ENCODE measurements at places on chromosomes 2 and 18.

GRCh38 chr18:23827681-23828080 is 138.4 kb downstream of the LAMA3 start:
- no peaks in the 10 kb centered on the region for H3K27me3 ChIP-seq
- H3K36me3 ChIP-seq: no peaks in the 10 kb centered on the region
- peak overlapping the region; percentile 84 for H3K27ac ChIP-seq

GRCh38 chr18:79926306-79926705 is 25.1 kb downstream of the SLC66A2 start:
- no peak for DNase-seq
- H3K4me1 ChIP-seq: no peaks in the 10 kb centered on the region
- H3K4me3 ChIP-seq: no peak overlapping the region
- H3K27me3 ChIP-seq: no peaks in the 10 kb centered on the region
- H3K27ac ChIP-seq: no peak overlapping the region
- peaks cover 18% of the 10 kb centered on the region for H3K36me3 ChIP-seq

DNA sequence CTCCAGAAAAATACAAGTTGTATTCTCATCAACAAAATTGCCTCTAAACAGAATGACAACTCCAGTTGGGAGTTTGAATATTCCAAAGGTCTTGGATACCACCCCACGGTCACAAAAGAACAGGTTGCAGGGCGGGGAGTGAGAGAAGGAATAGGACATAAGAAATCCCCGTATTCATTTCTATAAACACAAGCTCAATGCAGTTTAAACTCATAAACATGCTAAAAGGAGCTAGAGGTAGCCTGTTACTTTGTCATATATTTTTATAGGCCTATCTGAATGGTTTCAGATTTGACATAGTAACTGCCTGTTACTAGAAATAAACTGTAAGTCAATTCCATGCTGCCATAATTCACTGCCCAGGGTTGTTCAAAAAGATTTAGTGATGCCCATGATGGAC is 567.5 kb downstream of the BCL11A start:
- no peak overlapping the region for H3K27ac ChIP-seq
- no peak for DNase-seq
- H3K4me1 ChIP-seq: no peaks in the 10 kb centered on the region
- H3K36me3 ChIP-seq: no peaks in the 10 kb centered on the region

GRCh38 chr18:58389745-58390144 is 239.1 kb downstream of the ALPK2 start:
- DNase-seq: no peak
- H3K4me1 ChIP-seq: no peaks in the 10 kb centered on the region
- no peak overlapping the region for H3K4me3 ChIP-seq
- peaks cover 7% of the 10 kb centered on the region for H3K36me3 ChIP-seq
- H3K27ac ChIP-seq: no peak overlapping the region
- H3K27me3 ChIP-seq: no peaks in the 10 kb centered on the region

GRCh38 chr18:57666818-57667497 is 45.3 kb upstream of the NARS1 start:
- no peak overlapping the region for H3K27ac ChIP-seq
- peak; percentile 33 for DNase-seq
- H3K4me3 ChIP-seq: no peak overlapping the region
- no peaks in the 10 kb centered on the region for H3K27me3 ChIP-seq
- peaks cover 3% of the 10 kb centered on the region for H3K4me1 ChIP-seq
- H3K36me3 ChIP-seq: no peaks in the 10 kb centered on the region

GRCh38 chr2:150133623-150134022 is 353.8 kb downstream of the RND3 start:
- DNase-seq: no peak
- no peaks in the 10 kb centered on the region for H3K27me3 ChIP-seq
- H3K4me1 ChIP-seq: no peaks in the 10 kb centered on the region
- H3K4me3 ChIP-seq: no peak overlapping the region
- H3K27ac ChIP-seq: no peak overlapping the region

GRCh38 chr2:101125374-101125773 is 25.8 kb downstream of the TBC1D8 start:
- no peak overlapping the region for H3K27ac ChIP-seq
- no peaks in the 10 kb centered on the region for H3K27me3 ChIP-seq
- no peak overlapping the region for H3K4me3 ChIP-seq
- peak; percentile 51 for DNase-seq
- H3K36me3 ChIP-seq: no peaks in the 10 kb centered on the region
- H3K4me1 ChIP-seq: peaks cover 13% of the 10 kb centered on the region

- no peak overlapping the region for H3K27ac ChIP-seq
- H3K36me3 ChIP-seq: peaks cover 15% of the 10 kb centered on the region
Observed at GRCh38 chr2:25304826-25305596, 36.7 kb downstream of the DNMT3A start.

DNA sequence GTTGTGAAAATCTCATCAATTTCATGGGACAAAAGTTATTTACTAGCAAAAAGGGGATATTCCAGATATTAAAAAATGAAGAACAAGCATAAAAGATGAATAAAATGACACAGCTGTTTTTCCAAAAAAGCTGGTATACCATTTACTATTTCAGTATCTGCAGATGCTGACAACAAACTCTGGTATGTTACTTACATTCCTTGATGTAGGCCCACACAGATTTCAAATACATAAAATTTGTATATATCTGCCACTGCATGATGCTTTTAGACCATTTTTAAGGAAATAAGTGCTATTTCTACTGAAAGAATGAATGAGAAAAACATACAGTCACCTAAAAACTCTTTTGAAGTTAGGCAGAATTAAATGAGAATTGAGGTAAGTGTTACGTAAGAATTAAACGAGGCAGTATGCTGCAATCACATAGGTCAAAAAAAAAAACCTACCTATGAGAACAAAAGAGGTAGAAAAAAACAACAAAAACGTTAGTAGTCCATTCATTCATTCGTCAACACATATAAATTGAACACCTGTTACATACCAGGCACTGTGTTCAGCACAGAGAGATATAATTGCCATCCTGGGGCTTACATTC is 32.5 kb downstream of the ARL5A start:
- H3K36me3 ChIP-seq: no peaks in the 10 kb centered on the region
- DNase-seq: no peak
- H3K4me1 ChIP-seq: no peaks in the 10 kb centered on the region
- no peak overlapping the region for H3K4me3 ChIP-seq
- H3K27ac ChIP-seq: no peak overlapping the region

DNA sequence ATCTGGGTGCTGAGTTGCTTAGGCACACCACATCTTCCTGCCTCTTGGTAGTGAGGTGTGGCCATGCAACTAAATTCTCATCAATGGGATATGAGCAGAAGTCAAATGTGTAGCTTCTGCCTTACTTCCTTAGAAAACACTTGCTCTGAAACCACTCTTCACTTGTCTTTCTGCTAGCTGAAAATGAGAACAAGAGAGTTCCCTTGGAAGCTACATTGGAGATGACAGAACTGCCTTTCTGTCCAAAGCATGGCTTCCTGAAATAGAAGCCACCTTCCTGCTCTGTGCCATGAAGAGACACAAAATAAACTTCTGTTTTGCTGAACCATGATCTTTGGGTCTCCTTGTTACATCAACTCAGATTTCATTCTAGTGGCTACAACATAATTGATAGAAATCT is 659.9 kb downstream of the IRS1 start:
- DNase-seq: no peak
- H3K27me3 ChIP-seq: no peaks in the 10 kb centered on the region
- H3K4me3 ChIP-seq: no peak overlapping the region

GRCh38 chr2:127100251-127101047 is 6.5 kb downstream of the BIN1 start:
- H3K36me3 ChIP-seq: no peaks in the 10 kb centered on the region
- H3K27me3 ChIP-seq: no peaks in the 10 kb centered on the region
- H3K27ac ChIP-seq: no peak overlapping the region
- no peak for DNase-seq
- no peaks in the 10 kb centered on the region for H3K4me1 ChIP-seq

DNA sequence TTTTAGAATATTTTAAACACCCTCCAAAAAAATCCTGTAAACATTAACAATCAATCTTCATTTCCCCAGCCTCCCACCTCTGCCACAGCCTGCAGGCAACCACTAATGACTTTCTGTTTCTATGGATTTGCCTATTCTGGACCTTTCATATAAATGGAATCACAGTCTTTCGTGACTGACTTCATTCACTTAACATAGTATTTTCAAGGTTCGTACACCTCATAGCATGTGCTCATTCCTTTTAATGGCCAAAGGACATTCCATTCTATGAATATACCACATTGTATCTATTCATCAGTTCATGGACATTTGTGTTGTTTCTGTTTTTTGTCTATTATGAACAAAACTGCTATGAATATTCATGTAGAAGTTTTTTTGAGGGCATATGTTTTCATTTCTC is 48.5 kb downstream of the NAT8 start:
- H3K27ac ChIP-seq: no peak overlapping the region
- no peak for DNase-seq
- H3K4me3 ChIP-seq: no peak overlapping the region
- no peaks in the 10 kb centered on the region for H3K27me3 ChIP-seq
- no peaks in the 10 kb centered on the region for H3K36me3 ChIP-seq
- H3K4me1 ChIP-seq: no peaks in the 10 kb centered on the region

Data from common myeloid progenitor, CD34-positive (primary cell).